NCI-H1694 (cell line): ENCODE measurements at places on chromosomes 6 and 20.

DNA sequence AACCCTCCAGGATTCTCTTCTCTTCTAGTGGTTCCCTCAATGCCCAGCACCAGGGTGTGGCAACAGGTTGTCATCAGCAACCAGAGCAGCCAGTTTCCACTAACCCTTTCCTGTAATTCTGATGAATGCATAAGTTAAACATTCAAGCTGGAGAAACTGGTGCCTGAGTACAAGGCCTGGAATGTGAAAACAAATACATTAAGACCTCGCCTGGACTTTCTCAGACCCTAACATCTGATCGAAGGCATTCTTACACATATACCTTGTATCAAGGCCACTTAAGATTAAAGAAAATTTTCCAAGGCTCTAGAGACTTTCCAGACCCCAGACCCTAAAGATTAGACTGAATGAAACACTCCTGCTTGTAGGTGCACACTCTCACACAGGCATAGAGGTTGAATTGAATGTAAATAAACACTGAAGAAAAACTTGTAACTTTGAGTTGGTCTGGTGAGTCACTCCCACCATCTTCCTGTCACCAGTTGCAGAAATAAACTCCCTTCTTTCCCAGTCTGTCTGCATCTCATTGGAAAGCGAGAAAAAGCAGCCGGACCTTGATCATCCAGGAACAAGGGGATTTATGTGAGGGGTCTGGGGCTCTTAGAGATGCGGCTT lies 9.0 kb downstream of the LRP11 start:
- no peak for DNase-seq

GRCh38 chr6:36839749-36840431 lies 646 bp upstream of the CPNE5 start:
- DNase-seq: peak; percentile 16

- DNase-seq: no peak
Observed at GRCh38 chr6:131372535-131372934, 200.5 kb upstream of the ARG1 start.

- no peak for DNase-seq
Observed at GRCh38 chr20:40646361-40646760, 42.7 kb downstream of the MAFB start.

DNA sequence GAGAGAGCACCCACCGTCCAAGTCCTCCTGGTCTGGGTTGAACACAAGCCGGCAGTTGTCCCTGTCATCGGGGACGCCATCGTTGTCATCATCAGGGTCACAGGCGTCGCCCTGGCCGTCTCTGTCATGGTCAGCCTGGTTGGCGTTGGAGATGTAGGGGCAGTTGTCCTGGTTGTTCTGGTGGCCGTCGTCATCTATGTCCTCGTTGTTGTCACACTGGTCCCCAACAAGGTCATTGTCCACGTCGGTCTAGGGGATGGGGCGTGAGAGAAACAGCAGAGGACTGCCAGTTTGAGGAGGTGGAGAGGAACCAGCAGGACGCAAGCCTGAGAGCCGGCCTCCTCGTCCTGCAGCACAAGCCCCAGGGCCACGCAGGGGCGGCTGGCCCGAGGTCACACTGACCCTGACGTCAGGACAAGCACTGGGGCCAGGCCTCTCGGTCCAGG lies 28.5 kb downstream of the THBS2 start:
- DNase-seq: no peak

GRCh38 chr6:108588586-108588985 lies 27.9 kb downstream of the FOXO3 start:
- DNase-seq: no peak

- no peak for DNase-seq
Observed at GRCh38 chr6:43895656-43896328, 125.8 kb downstream of the VEGFA start.

DNA sequence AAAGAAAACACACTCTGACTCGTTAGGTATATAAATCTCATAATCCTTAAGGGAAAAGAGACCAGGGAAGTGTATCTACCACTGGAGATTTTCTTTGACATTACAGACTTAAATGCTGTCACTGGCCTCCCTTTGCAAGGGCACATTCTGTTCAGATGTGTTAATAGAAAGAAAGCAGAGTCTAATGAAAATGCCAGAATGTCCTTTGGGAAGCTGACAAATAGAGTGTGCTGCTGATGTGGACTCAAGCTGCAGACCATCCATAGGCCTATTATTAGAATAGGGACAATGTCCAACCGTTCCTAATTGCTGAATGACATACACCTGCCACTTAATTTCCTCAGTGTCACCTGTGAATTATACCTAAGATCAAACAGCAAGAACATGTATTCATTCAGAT lies 41.2 kb downstream of the SLC35D3 start:
- DNase-seq: no peak

DNA sequence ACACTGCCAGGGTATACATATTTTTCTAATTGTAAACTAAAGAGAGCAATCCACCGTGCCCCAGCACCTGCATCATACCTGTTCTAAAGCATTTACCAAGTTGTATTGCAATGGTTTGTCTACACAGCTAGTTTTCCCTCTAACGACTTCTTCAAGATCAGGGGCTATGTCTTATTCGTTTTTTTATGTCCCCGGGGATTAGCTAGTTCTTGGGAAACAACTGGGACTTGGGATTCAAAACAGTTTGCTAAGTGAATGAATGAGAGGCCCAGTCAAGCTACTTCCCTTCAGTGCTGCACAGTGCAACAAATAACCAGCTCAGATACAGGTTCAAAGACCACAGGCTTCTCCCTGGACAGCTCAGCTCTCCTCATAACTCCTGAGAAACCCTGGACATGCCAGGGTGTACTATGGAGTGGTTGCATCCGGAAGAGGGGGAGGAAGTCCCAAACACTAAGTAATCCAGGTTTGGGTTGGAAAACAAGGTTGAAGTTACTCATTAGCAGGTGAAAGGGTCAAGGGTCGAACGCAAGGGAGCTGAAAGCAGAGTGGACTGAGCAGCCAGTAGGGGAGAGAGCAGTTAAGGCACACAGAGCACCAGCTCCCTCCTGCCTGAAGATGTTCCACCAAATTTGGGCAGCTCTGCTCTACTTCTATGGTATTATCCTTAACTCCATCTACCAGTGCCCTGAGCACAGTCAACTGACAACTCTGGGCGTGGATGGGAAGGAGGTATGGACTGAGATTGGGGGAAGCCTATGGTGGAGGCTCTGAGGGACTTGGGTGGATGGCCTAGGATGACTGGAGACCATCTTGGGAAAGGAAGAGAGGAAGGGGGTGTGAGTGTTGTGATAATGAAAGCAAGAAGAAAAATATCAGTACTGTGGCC lies at the start of gene APOM:
APOM (plus strand) TSS at position 546 of the 889 bp plus-strand sequence; CDS start at position 619, 73 bp downstream.
- DNase-seq: no peak

GRCh38 chr6:77666846-77667245 lies 14.0 kb downstream of the MEI4 start:
- no peak for DNase-seq

DNA sequence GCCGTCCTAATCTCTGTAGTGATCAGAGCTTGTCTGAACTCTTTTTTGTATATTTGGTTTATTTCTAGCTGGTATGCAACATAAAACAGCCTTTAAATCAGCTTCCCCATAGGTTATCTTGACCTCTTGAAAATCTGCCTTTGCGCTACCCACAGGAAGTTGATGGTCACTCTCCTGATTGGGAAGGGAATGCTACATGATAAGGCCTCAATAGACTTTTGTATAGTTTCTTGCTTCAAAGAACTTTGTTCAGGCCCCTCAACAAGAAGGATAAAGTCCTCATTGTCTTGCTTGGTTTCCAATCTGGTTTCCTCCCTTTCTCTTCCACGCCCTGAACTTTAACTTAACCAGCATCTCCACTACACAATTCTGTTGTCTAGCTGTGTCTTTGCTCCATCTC lies 95.4 kb upstream of the TENT5A start:
- DNase-seq: no peak

GRCh38 chr6:27303613-27304272 lies 8.3 kb downstream of the POM121L2 start:
- no peak for DNase-seq

- DNase-seq: no peak
Observed at GRCh38 chr6:109867009-109867969, 110.8 kb upstream of the GPR6 start.

DNA sequence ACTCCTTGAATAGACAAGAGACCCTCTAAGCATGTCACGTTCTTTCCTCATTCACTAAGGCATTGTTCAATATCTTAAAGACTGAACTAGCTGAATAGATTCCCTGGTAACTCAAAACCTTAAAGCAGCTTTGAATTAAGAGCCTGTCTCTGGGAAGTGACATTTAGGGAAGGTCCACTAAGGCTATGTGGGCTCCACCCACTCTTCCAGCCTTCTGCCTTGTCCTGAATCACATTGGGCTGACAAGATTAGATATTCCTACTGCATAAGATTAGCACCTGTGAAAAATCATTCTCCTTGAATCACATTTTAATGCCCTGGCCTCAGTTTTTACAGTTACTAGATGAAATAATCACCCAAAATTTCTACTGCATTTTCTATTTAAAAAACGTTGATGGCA lies 36.3 kb downstream of the CLIC5 start:
- DNase-seq: no peak

- no peak for DNase-seq
Observed at GRCh38 chr20:38267296-38267695, 6.8 kb upstream of the KIAA1755 start.

DNA sequence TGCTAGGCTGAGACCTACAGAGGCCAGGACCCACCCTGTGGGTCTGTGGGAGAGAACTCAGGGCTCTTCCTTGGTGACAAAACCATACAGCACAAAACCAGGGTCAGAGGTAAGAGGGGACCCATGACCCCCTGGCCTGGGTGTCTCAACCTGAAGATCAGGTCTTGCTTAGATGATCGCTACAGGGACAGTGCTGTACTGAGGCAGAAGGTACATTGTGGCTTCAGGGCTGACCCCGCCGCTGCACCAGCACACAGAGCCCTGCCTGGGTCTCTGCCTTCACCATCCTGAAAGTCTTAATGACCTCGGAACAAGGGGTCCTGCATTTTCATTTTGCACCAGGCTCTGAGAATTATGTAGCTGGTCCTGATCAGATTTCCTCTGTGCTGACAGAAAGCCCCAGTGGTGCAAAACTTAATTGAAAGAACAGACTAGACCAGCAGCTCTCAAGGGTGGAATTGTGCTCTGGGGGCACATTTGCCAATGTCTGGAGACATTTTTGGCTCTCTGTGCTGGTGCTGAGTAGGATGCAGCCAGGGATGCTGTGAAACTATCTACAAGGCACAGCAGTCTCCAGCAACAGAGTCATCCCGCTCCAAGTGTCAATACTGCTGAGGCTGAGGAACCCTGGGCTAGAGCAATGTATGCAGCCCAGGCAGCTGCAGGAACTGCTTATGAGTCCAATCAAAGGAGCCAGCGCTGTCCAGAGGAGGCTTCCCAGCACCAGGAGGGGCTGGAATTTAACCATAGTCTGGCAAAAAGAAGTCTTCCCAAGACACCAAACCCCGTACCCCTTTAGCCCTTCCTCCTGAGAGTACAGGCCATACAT lies 254.9 kb downstream of the ERMARD start:
- DNase-seq: no peak

DNA sequence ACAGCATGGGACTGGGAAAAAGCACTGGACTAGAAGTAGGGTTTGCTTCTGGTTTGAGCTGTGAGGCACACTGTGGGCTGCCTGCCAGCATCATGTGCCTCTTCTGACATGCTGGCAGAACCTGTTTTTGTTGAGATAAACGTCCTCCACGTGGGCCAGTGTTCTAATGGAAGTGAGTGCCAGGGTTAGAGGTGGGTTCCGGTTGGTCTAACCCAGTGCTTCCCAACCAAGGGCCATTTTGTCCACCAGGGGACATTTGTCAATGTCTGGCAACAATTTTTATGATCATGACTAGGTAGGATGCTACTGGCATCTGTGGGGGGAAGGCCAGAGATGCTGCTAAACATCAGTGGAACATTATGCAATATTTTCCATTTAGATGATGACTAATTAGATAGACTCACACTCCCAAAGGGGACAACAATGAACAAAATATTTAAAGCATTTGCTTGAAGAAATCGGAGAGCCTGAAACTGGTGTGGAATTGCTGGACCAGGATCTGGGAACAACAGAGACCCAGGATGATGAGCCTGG lies 7.8 kb upstream of the APMAP start:
- DNase-seq: peak; percentile 7

DNA sequence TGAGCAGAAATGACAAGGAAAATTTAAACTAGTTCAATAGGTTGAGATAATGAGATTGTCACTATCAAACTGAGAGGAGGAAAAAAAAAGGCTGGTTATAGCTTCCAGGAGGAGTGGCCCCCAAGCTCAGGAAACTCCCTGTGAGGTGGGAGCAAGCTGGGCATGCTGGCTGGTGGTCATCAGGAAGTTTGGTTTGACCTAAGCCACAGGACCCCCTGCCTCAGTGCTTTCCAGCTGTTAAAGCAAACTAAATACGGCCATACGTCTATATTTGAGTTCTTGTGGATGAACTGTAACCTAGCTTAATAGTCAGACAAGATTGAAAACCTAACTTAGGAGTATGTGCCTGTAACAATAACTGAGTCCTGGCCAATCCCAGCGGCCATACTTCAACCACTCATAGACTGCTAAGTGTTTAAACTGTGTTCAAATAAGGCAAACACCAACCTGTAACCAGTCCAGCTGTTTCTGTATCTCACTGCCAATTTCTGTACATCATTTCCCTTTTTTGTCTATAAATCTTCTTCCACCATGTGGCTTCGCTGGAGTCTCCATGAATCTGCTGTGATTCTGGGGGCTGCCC lies 24.6 kb upstream of the ZBTB24 start:
- no peak for DNase-seq

- DNase-seq: no peak
Observed at GRCh38 chr6:15464211-15464725, 198.6 kb downstream of the DTNBP1 start.

- no peak for DNase-seq
Observed at GRCh38 chr20:22473293-22473692, 111.1 kb downstream of the FOXA2 start.

DNA sequence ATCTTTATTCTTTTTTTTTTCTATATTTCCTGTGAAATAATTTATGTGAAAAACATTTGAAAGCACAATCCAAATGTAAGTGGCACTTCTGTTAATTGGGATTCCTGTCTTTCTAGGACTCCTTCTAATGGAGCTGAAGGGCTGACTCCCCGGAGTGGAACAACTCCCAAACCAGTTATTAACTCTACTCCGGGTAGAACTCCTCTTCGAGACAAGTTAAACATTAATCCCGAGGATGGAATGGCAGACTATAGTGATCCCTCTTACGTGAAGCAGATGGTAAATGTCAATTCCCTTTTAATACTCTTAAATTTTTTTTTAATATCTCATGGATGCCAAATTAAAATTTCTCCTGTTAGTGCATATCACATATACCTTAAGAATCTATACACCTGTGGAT lies 35.0 kb downstream of the CDC5L start:
- no peak for DNase-seq

- no peak for DNase-seq
Observed at GRCh38 chr20:38255393-38255792, 5.1 kb downstream of the KIAA1755 start.

- no peak for DNase-seq
Observed at GRCh38 chr6:4370066-4370465, 234.7 kb upstream of the ECI2 start.

GRCh38 chr20:46035713-46036112 lies 6.7 kb downstream of the SLC12A5 start:
- DNase-seq: no peak

- no peak for DNase-seq
Observed at GRCh38 chr6:46201702-46202101, 30.9 kb upstream of the ENPP5 start.
